GDM1 (cell line): ENCODE measurements at places on chromosomes 13 and 19.

DNA sequence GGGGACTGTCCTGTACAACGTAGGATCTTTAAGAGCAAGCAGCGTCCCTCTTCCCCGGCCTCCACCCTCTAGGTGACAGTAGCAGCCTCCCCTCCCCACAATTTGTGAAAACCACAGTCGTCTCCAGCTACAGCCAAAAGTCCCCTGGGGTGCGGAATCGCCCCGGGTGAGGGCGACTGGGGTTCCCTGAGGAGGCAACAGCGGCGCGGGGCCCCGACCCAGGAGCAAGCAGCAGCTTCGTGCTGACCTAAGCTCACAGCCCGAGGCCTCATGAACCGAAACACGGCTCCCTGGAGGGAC, 322 bp downstream of the ZNF558 start:
- no peak for DNase-seq

GRCh38 chr19:13057744-13058143, 44.9 kb downstream of the LYL1 start:
- no peak for DNase-seq

DNA sequence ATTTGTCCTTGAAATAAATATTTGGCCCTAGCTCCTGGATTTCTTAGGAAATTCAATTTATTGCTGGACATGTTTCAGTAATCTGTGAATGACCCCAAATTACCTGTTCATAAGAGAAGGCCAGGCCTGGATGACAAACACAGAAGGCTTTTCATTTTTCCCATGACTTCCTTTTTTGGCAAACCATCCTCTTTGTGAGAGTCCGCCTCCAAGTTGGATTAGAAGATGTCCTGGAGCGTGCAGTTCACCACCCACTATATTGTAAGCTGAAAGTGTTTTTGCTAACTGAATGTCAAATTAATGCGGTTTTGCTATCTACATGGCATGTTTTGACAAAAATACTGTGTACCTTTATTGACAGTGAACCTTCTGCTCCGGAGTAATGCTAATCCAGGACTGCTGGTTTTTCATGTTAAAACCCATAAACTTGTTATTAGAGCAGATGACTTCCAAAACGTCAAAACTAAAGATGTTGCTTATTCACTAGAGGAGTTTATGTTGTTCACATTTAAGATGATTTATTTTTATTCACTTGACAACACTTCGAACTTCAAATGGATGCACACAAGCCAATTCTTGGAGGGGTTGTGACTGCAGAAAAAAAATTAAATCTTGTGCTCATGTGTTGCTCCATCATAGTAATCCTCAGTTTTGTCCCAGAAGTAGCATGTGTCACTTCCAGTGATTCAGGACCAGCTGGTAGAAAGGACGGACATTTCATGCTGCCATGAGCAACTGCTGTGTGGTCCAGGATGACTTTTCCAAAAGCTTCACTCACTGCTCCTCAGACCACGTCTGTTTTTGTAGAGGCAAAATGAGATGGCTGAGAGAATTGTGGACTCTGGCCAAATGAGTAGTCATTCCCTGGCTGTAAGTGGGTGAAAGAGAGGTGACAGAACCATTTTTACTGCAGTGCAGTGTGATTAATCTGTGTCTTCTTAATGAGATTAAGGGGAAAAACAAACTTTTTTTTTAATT, 71.0 kb downstream of the ITGBL1 start:
- DNase-seq: no peak

DNA sequence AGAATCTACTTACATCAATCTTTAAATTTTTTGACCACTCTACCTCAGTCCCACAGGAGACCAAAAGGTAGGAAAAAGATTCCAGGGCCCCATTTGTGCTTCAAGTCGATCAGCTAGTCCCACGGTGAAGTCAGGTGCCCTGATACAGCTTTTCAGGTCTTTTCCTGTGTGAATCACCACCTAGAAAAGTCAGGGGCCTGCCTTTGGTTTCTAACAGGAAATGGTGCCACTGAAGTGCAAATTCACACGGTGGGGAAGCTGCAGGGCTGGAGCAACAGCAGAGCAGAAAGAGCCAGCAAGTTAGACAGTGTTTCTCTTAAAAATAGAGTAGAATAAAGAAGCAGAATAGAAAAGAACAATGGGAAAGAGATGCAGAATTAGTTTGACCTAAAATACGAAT, 107.5 kb downstream of the KLF12 start:
- no peak for DNase-seq

- DNase-seq: no peak
These were observed 5.1 kb downstream of the FSTL3 start for GRCh38 chr19:681029-682019.

DNA sequence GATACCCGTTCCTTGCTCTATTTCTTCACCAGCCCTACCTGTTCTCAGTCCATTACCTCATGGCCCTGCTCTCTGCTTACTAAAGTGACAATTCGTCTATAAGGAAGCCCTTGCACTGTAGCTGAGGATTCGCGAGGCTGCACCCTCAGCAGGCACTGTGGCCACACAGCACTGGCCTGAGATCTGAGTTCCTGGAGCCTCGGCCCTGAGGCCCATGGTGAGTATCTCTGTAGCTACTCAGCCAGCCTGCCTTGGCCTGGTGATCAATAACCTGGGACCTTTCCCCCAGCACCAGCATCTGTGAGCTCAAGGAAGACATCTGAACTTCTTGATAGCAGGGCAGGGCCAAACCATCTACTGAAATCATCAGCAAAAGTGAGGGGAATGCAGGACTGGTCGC, 90.7 kb downstream of the RGCC start:
- no peak for DNase-seq

DNA sequence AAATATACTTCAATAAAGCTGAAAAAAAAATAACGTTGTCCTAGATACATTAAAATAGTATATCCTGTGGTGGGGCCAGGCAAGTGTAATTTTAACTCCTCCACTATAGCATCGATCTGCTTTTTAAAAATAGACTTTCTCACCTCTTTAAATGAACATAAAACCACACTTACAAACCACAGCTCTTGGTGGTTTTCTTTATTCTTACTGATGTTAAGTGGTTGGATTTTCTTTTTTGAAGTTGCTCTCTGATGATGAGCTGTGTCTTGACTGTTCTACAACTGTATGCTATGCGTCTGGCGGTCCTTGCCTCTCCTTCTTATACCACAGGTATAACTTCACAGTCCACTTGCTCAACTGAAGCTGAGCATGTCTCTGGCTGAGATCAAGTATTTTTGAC, 721.5 kb upstream of the KLHL1 start:
- DNase-seq: no peak

GRCh38 chr19:35351411-35352176, 3.9 kb downstream of the FFAR1 start:
- no peak for DNase-seq

DNA sequence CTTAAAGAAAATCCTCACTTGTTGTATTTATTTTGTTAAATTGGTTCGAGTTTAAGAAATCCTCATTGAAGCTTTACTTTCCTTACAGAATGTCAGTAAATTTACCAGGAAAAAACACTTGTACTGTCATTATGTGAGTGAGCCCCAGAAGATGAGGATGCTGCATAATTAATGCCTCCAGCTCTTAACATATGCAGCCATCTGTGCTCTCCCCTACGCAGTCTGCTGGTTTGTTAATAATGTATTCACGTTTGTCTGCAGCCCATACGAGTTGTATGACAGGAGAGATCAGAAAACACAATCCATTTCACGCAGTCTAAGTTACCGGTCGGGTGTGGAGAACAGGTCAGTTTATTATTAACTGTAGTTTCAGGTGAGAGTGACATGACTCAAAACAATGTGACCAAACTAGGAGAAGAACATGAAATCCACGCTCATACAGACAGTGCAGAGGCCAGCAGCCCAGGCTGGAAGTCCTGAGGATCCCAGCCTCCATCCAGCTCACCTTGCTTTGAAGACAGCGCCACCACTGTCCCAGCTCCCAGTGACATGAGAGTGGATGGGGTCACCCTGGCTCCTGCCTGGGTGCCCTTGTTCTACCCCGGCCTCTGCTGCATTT, 19.8 kb upstream of the ATP11A start:
- no peak for DNase-seq

DNA sequence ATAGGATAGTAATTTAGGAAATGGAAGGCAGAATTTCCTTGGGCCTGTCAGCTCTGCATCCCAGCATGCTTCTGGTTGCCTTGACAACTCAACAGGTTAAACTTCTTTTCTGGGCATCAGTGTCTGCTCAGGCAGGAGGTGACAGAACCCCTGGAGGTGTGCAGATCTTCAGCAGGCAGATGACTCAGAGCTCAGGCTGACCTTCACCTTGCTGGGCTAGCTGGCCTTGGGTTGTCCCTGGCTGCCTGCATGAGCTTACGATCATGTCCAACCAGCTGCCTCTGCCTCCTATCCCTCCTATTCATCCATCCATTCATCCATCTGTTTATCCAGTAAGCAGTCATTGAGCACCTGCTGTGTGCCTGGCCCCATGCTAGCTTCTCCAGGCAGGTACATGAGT, 81.2 kb upstream of the KCTD15 start:
- no peak for DNase-seq

DNA sequence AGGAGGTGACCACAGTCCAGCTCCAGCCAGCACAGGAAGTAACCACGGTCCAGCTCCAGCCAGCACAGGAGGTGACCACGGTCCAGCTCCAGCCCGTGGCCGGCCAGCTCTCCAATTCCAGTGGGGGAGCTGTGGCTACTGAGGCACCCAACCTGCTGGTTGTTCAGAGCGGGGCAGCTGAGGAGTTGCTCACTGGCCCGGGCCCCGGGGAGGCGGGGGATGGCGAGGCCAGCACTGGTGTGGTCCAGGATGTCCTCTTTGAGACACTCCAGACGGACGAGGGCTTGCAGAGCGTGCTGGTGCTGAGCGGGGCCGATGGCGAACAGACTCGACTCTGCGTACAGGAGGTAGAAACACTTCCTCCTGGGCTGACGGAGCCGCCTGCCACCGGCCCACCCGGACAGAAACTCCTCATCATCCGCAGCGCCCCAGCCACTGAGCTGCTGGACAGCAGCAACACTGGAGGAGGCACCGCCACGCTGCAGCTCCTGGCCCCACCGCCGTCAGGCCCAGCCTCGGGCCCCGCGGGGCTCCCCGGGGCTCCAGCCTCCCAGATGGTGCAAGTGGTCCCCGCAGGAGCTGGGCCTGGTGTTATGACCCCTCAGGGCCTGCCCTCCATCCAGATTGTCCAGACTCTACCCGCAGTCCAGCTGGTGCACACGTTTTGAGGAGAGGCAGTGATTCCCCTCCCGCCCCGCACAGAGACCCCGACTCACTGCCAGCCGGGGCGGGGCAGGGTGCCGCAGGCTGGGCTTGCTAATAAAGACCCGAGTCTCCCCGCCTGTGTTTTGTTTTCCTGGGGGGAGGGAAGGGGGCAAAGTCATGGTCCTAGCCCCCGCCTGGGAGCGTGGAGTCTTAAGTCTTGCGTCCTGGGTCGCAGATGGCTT, 1.0 kb upstream of the NAT14 start:
- no peak for DNase-seq
